ENCODE measurements at places on chromosomes 13 and 19.

DNA sequence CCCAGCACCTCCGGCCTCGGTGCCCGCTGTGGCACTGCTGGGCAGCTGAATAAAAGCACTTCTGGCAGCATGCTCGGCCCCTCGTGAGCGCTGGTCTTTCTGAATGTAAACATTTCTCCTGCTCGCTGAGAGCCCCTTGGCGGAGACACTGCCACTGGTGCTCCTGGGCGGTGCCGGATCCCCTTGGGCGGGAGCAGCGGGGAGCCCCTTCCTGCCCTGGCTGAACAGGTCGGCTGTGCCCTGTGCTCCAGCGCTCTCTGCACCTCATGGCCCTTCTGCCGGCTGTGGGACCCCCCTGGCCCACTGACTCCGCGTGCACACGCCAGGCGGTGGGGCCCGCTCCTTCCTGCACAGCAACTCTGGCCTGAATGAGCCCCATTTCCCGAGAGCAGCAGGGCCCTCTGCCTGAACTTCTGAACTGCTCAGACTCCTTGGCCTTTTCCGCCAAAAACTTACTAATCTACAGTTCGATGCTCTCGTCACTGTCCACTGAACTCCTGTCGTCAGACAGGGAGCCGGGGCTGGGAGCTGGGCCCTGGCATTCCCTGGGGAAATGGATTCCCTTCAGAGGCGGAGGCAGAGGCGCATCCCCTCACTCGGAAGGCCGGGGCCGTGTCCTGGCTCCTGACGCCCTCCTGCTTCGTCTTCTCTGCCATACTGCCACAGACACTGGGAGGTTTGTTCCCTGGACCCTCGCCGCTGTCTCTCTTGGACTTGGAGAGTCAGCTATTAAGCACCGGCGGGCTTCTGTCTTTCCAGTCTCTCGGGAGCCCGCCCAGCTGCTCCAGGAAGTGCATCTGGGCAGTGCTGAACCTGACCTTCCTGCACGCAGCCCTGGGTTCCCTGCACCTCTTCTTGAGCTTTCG, 14.2 kb downstream of the RB1 start:
- DNase-seq: peak; percentile 34

- no peak for DNase-seq
Observed at GRCh38 chr19:18131841-18132596, 20.9 kb upstream of the PIK3R2 start.

DNA sequence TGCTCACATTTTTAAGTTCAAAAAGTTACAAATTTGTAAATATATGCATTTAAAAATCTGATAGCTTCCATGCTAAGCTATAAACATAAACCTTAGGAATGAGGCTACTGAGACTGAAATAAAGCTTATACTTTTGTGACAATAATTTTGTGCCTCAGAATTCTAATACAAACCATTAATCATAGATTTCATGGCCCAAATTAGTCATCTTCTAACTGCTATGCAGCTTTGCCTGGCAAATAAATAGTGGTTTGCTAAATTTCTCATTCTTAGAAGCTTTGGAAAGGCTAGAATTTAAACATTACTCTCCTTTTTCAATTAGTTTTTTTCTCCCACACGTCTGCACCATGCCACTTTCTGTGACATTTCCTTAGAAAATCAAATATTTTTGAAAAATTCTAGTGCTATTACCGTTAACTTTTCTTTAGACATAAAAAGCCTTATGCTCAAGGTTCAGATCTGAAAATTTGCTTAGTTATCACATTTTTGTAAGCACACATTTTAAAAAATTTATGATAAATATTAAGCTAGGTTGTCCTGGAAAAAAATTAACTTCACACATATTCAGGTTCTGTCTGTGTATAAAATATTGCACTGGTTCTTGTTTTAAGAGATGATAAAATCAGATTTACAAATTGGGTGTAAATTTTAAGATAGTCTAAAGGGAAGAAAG, 46.9 kb downstream of the FNDC3A start:
- no peak for DNase-seq

DNA sequence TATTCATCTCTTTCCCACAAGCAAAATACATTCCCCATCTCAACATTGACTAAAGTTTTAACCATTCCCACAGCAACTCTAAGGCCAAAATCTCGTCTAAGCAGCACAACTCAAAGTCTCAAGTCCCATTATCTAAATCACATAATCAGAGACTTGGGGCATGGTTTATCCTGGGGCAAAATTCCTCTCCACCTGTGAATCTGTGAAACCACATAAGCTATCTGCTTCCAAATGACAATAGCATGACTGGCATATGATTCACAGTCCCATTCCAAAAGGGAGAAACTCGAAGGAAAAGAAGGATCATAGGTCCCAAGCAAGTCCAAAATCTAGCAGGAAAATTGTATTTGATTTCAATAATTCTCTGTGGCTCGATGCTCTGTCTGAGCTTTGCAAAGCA, 73.0 kb downstream of the ANKRD10 start:
- DNase-seq: no peak

DNA sequence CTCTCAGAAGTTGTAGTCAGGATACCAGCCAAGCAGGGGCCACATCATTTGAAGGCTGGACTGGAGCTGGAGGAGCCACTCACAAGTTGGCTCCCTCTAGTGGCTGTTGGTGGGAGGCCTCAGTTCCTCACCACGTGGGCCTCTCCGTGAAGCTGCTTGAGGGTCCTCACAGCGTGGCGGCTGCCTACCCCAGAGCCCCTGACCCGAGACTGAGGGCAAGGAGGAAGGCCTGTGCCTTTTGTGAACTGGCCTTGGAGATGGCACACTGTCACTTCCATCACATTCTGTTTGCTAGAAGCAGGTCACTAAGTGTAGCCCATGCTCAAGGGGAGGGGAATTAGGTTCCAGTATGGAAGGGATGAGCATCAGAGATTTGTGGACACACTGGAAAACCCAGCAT, 14.6 kb downstream of the GNA11 start:
- no peak for DNase-seq

DNA sequence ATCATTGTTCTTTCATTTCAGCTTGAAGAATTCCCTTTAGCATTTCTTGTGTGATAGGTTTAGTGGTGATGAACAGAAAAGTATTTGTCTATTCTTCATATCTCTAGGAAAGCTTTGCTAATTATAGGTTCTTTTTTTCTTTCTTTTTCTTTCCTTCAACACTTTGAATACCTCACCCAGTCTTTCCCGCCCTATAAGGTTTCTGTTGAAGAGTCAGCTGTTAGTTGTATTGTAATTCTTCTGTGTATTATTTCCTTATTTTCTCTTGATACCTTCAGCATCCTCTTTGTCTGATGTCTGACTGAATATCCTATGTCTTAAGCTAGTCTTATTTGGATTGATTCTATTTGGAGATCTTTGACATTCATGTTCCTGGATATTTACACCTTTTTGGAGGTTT, 1989.4 kb downstream of the PCDH9 start:
- DNase-seq: no peak

DNA sequence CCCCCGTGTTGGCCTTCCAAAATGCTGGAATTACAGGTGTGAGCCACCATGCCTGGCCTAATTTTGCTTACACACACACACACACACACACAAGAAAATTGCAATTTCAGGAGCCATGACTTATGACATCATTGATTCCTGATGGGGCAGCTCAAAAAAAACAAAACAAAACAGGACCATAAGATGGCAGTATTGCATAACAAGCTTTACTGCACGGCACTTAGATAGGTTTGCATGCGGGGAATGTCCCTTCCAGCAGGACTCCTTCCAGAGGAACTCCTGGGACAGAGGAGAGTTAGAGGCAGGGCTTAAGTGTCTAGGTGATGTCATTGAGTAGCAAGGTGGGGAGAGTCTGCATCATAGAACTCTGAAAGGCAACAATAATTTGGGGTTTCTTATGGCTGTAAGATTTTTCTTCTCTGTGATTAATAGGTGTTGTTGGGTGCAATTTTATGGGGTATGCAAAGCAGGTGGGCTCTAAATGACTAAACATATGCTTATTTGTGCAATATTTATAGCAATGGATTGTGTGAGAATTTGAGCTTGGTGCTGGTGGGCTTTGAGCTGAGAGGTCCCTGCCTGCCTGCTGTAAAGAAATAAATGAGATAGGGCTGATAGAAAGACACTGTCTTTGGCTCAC, 9.0 kb upstream of the ACSBG2 start:
- no peak for DNase-seq

DNA sequence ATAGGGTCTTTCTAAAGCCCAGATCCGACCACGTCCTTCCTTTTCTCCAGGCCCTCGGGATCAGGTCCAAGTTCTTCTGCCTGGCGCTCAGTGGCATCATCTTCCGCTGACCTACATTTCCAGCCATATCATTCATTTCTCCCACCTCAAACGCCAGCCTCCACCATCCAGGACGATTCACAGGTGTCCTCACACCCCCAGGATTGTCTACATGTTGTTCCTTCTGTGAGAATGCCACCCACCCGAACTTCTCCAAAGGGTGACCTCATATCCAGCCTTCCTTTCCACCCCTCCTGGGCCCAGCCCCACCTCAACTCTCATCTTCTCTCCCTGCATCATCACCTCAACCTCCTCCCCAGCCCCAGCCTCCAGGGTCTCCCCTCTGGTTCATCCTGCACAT, 4.7 kb upstream of the KLK5 start:
- DNase-seq: no peak

DNA sequence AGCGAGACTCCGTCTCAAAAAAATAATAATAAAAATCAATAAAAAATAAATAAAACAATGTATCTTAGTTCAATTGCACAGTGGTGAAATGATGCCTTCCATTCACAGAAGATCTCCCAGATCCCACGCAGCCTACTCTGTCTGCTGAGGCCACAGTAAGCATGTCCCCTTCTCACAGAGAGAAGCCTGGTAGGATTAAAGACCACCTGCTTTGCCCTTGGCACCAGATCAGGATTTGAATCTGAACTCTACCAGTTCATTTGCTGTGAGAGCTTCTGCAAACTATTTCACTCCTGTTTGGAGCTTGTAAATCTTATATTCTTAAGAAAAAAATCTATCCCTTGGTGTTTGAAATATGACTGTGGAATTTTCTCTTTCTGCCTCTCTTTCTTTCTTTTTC, 2.2 kb upstream of the SLC7A1 start:
- peak; percentile 64 for DNase-seq

DNA sequence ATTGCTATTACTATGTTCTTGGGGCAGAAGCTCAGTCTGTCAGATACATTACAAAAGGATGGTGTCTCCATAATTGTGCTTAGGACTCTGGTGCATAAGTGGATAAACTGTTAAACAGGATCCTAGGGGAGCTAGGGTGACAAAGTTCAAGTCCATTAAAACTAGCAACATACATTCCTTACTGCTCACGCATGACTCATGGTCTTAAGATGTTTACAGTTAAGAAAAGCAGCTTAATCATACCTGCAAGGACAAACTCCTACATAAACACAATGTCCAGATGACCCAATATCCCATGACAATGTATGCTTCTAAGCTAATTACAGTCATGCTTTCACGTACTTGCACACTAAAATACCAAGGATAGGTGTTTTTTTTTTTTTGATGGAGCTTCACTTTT, 3.5 kb upstream of the ZNF701 start:
- no peak for DNase-seq

- no peak for DNase-seq
Observed at GRCh38 chr19:15252398-15253018, 20.3 kb upstream of the EPHX3 start.

DNA sequence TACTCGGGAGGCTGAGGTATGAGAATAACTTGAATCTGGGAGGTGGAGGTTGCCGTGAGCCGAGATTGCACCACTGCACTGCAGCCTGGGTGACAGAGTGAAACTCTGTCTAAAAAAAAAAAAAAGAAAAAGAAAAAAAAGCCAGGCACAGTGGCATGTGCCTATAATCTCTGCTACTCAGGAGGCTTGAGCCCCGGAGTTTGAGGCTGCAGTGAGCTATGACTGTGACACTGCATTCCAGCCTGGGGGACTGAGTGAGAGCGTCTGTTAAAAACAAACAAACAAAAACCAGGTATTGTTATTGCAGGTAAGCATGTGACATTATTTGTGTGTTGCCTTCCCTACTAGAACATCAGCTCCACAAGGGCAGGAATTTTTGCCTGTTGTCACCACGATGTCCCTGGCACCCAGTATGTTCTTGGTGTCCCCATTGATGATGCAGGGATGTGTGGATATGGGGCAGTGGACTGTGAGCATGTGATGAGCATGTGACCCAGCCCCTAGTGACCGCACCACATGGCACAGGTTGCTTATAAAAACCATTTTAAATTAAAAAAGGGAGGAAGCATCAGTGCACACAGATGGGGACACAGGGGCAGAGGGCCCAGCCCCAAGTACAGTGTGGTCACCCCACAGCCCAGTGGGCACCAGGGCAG, 1.6 kb upstream of the KANK2 start:
- DNase-seq: no peak

DNA sequence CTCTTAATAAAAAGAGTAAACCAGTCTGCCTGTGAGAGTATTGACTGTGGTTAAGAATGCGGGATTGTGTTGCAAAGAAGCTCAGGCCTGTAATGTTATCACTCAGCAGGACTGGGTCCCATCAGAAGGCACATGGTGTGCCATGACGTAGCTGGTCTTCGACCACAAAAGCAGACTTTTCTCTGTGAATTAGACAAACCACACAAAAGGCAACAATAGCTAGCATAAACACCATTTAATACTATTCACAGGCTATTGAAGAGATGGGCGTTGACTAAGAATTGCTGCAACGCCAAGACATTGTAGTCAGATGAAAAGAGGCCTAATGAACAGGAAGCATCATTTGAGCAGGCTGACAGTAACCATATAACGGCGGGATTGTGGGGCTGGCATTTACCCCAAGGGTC, 235.6 kb upstream of the SOX21 start:
- DNase-seq: no peak

DNA sequence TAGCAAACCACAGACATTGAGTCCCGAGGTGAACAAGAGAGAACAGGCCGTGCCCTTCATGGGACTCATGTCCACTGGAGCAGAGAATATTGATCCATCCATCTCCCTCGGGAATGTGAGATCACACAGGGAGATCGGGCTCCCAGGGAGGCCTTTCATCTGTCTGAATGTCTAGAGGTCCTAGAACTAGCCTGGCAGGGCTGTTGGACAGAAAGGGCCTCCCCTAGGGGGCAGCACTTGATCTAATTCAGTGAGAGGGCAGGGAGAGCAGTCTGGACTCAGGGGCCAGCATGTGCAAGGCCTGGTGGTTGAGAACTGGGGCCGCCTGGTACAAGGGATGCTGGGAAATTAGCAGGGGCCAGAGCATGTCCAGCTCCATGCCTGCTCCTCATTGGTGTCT, 4.3 kb downstream of the RUVBL2 start:
- DNase-seq: no peak

DNA sequence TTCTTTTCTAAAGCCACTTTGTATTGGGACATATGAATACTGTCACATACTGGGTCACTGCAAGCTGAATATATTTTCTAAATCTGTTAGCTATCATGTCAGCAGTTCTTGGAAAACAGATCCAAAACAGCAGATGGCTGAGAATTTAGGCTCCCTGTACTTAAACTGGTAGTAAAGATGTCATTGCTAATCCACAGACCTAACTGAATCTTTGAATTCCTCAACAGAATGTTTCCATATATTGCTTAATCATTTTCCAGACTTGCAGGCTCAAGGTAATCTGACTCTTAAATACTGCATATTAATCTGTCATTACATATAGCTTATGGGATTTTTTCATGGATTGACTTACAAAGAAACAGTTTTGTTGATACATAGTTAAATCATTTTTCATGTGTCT, 639.0 kb upstream of the KLHL1 start:
- DNase-seq: no peak

GRCh38 chr13:99542788-99543406, 41.6 kb downstream of the TM9SF2 start:
- no peak for DNase-seq
